ENCODE measurements at places on chromosomes 5 and 9. TPM values are rescaled to one million over a fixed set of nuclear protein-coding genes. Genes with fewer than 3 reads are reported as not detected.

DNA sequence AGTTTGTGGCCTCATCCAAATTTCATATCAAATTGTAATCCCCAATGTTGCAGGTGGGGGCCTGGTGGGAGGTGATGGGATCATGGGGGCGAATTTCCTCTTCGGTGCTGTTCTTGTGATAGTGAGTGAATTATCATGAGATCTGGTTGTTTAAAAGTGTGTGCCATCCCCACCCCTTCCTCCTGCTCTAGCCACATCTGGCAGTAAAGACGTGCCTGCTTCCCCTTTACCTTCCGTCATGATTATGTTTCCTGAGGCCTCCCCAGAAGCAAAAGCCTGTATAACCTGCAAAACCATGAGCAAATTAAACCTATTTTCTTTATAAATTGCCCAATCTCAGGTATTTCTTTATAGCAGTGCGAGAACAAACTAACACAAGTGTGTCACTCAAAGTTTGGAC lies 71.0 kb upstream of the MOCS2 start:
- no peak for DNase-seq

DNA sequence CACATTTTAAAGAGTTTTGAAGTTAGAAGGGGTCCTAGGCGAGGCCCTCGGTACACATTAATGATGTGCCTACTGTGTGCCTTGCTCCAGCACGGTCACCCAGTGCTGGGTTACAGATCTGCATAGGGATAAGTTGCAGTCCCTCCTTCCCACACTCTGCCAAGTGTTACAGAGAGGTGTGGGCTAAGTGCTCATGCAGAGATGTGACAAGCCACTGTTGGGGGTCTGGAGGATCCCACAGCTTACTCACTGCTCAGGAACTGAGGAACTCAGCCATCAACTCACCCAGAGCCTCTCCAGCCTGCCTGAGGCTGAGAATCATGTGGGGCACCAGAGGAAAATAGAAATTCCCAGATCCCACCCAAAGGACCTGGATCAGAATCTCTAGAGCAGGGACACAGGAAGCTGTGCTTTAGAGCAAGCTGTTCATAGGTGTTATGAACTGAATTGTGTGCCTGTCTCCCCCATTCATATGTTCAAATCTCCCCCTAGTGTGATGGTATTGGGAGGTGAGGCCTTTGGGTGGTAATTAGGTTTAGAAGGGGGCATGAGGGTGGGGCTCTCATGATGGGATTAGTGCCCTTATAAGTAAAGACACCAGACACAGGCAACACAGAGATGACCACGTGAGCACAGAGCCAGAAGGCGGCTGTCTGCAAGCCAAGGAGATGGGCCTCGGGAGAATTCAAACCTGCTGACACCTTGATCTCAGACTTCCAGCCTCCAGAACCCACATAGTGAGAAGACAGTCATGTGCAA lies 164.1 kb downstream of the HSD17B3 start:
- peak; percentile 16 for DNase-seq

Gene C1QTNF3
- total RNA-seq, result 3.1 TPM

DNA sequence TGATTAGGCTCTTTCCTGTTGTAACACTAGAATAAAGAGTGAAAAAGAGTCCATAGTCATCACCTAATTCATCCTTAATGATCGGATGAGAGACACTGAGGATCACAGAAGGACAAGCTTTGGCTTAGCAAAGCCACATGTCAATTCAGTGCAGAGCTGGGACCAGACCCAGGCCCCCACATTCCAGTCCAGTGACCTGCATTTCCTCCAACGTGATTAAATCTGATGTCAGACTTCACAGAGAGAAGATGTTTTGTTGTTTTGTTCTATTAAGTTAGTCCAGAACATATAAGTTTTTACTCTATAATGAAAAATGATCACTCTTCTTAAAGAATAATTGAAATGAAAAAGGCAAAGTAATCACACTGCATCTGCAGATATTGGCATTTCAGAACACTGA lies 377.9 kb upstream of the PAPPA start:
- DNase-seq, result no peak

Gene SHISAL2B
- total RNA-seq, result not detected

DNA sequence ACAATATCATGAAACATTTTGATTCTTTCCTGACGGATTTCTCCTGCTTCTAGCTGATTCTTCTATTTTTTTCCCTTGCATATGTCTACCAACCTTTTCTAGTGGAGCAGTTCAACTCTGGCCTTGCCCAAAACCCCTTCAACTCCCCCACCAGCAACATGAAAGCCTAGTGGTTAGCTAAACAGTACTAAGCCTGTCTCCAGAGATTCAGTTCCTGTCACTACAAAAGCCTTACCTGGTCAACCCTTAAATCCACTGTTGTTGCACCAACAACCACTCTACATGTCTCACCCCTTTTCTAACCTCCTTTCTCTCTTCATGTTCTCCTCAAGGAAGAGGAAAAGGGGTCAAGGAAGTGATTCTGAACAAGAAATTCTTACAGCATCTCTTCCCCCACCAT lies 74.8 kb upstream of the PIK3R1 start:
- no peak for DNase-seq

- no peak for DNase-seq
Observed at GRCh38 chr5:143459433-143459832, 55.9 kb upstream of the NR3C1 start.
